Activated T-helper 1 cell treated with Interleukin-2 at 50 U/mL for 16 hours (primary cell): ENCODE measurements at places on chromosomes 7 and 10.

GRCh38 chr10:6928586-6928985 is 348.5 kb upstream of the PRKCQ start:
- no peak for DNase-seq

GRCh38 chr7:95526128-95526738 is 40.5 kb downstream of the ASB4 start:
- DNase-seq = no peak

DNA sequence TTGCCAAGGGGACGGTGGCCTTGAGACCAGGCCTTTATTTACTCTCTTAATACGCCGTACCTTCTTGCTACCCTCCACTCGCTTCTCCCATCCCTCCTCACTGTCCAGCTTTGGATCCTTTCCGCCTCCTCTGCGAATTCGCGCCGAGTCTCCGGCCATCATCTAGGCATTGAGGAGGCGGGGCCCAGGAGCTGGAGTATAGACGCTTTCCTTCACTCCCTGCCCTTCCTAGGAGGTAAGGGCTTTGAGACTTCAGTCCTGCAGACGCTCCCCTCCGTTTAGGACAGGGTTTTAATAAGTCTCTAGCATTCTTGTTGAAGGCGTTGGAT is 538 bp downstream of the TFAM start:
- DNase-seq = no peak

DNA sequence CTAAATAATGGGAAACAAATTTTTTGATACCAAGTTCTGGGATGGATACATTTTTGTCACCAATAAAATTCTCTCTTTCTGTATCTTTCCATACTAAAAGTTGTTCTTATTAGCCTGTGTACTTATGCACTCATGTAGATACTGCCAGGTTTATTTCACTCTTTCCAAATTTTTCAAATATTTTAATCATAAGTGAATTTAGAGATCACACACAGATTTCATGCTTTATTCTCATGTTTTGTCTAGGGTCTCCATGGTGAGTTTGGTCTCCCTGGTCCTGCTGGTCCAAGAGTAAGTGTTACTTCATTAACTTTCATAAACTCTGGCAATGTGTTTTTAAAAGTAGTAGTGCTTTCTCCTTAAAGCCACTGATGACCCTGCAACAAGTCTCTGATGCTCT is 20.3 kb downstream of the COL1A2 start:
- DNase-seq = no peak

DNA sequence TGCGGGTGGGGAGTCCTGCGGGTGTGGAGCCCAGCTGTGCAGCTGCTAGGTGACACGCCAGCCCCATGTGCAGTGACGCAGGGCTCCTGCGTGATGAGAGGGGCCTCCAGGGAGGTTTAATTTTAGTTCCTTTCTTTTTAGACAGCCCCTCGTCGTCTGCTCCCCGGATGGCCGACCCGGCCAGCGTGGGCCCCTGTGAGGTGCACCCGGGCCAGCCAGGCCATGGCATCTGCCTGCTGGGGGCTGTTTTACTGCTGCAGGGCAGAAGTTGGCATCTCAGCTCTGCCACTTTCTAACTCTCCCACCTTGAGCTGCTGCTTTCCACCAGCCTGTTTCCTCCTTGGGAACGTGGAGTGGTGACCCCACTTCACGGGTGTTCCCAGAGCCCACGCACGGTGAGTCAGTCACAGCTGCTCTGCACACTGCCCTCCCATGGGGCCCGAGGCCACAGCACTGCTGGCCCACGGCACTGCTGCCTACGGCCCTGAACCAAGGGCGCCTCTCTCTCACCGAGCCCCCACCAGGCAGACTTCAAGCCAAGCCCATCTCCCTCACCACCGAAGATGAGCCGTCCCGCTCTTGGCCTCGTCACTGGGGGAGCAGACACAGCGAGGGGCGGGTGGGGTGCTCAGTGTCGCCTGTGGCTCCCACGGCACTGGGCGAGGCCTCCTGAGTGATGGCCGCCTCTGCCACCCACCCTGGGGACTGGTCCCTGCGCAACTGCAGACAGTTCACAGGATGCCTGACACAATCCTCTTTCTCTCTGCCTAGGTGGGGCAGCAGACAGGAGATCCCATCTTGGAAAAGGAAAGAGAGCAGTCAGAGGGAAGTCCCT is 21.3 kb downstream of the CYP2W1 start:
- no peak for DNase-seq

- DNase-seq = no peak
These were observed 25.1 kb downstream of the HSPB1 start for GRCh38 chr7:76327610-76328009.

- DNase-seq = no peak
These were observed 239.0 kb downstream of the DIP2C start for GRCh38 chr10:450463-450862.

DNA sequence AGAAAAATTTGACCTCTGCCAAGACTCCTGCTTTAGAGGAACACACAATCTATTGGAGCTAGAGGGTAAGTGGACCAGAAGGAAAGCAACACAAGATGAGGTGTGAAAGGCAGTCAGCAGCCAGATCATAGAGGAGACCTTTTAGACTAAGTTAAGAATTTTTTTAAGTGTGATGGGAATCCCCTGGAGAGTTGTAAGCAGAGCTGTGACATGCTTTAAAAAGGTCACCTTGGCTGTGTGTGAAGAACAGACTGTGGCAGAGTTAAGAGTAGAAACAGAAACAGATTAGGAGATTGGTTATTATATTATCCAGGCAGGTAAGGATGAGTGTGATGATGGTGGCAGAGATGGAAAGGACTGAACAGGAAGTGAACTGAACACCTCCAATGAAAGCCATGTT is 23.5 kb downstream of the CPEB3 start:
- DNase-seq = no peak

GRCh38 chr7:69677054-69677852 is 79.0 kb downstream of the AUTS2 start:
- no peak for DNase-seq

DNA sequence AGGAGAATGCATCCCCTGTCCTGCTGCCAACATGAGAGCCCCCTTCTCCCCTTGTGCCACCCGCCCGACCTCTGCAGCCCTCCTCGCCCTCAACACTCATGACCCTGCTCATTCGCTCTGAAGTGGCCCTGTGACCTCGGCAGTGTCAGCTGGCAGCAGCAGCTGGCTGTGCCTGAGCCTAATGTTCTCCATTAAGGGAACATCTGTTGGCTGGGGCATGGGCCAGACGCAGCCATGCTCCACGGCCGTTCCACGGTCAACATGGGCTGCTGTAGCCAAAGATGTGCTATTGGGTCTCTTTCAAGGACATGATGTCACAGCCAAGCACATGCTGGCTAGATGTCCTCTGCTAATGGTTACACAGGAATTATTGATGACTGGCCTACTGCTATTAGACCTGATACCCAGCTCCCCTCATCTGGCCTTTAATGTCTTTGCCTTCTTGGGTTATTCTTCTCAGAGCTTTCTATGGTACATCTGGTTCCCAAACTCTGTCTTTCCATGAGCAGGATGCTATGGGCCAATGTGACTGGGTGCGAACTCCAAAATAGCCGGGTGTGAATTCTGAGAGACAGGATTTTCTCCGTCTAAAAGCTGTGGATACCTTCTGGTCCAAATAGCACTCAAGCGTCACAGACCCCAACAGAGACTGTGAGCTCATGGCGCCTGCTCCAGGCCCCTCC is 22.4 kb downstream of the ADCYAP1R1 start:
- DNase-seq = no peak

DNA sequence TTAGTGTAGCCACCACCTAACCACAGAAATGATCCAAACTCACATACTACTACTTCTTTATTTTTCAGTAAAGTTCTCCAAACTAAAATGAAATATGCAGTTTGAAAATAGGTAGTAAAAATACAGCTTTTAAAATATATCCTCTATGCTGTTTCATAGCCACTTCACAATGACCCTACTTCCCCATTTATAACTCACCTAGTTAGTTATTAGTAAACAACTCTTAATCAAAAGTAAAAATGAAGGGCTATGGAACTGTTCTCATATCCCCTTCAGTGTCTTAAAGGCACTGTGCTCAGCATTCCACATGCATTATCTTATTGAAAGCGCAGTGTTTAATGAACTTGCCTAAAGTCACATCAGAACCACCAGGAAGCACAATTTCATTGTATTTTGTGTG is 43.5 kb downstream of the KMT2C start:
- no peak for DNase-seq

- DNase-seq = no peak
These were observed 843 bp upstream of the PLPP4 start for GRCh38 chr10:120456143-120456625.

GRCh38 chr7:7257899-7258692 is 75.8 kb downstream of the C1GALT1 start:
- DNase-seq = no peak
